ENCODE measurements at places on chromosomes 12 and 14. TPM values are rescaled to one million over a fixed set of nuclear protein-coding genes. Genes with fewer than 3 reads are reported as not detected.

Gene KRT82
- total RNA-seq = not detected

Gene ALX1
- total RNA-seq = 1.2 TPM

Gene LRRK2
- total RNA-seq = 43.5 TPM

Gene STYX
- total RNA-seq = 29.7 TPM

Gene GALNT6
- 5.0 TPM for total RNA-seq

Gene SMIM10L1
- 12.6 TPM for total RNA-seq

Gene ITGB7
- 0.79 TPM for total RNA-seq

Gene HOXC4
- 10.3 TPM for total RNA-seq

DNA sequence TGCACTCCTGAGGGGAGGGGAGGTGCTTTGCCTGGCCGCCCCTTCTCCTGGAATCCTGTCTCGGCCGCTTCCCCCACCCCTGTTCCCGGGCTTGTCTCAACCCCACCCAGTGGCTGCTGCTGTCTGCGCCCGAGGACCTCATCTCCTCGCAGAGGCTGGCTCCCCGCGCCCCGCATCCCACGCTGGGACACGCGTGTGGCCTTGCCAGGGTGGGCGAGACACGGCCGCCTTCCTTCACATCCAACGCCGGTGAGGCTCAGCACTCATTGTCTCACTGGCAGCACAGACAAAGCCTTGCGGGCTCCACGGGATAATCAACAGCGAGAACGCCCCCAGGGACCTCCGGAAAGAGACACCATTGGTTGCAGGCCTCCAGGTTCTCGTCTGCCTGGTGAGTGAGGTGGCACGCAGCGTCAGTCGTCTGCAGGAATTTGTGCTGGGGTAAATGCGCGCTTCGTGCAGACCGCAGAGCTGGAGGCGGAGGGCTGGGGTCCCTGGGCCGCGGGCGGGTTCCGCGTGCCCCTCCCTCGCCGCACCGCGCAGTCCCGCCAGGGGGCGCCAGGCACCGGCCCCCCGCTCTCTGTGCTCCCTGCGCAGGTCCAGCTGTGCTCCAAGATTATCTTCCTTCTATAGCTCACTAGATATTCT, 26.8 kb downstream of the CCDC177 start:
- DNase-seq = peak; percentile 62

GRCh38 chr12:99154216-99154982, 493.2 kb upstream of the GARIN6 start:
- DNase-seq = peak; percentile 96

DNA sequence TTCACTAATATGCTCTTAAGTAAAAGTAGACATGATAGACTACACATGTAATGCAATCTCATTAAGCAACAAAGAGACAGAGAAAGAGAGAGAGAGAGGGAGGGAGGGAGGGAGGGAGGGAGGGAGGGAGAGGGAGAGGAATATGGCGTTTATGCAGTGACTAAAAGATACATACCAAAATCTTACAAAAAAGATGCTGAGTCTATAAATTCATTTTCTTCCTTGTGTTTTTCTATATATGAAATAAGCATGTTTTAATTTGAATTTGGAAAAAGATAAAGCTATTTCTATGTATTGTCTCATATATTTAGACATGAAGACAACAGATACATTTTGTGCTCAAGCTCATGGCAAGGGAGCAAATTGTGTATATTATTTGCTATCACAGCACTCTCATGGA, 44.1 kb downstream of the LRFN5 start:
- DNase-seq = no peak

DNA sequence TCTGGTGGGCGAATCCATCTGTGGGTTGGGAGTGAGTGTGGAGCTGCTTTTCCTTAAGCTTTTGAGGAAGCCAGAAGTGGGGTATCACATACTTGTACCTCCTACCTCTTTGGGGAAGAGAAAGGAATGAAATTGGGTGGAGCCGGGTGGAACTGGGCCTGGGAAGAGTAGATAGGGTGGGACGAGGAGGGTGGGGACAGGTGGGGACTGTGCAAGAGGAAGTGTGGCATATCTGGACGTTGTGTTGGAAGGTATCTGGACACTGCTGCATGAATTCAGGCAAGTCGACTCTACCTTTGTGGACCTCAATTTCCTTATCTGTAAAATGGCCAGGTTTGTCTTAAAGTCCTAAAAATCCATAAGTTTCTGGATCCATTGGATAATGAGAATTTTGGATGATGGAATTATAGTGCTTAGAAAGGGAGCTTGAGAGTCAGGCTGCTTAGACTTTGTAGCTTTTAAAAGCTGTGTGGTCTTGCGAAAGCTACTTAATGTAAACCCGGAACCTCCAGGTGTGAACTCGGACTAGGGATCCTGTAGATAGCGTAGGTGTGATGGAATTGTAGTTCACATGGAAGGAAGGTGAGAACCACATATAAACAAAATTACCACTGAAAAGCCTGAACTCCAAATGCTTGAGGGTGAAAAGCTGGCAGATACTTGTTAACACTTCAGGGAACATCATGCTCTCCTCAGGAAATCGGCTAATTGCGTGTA, 2.1 kb downstream of the VRTN start:
- DNase-seq = no peak

GRCh38 chr12:42162965-42163364, 18.3 kb upstream of the GXYLT1 start:
- DNase-seq = no peak

GRCh38 chr14:32576977-32577376, 247.9 kb downstream of the AKAP6 start:
- DNase-seq = peak; percentile 55

- DNase-seq = no peak
Observed at GRCh38 chr14:102675396-102675795, 82.9 kb downstream of the RCOR1 start.

DNA sequence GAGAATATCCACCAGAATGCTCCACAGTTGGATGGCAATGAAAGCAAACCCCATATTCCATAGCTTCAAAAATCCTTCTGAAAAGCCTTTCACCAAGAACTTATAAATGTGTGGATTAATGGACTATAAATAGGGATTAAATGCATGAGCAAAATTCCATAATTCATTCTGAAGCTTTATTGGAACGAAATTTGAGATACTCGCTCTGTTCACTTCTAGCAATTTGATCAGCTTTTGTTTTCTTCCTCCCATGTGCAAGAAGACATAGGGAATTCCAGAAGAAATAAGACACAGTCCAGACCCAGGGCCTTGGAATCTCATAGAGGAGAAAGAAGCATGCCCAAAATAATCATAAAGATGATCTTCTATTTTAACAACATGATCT, 285.9 kb upstream of the TMPO start:
- DNase-seq = no peak

- DNase-seq = no peak
Observed at GRCh38 chr12:113092607-113093408, 36.3 kb downstream of the DTX1 start.

DNA sequence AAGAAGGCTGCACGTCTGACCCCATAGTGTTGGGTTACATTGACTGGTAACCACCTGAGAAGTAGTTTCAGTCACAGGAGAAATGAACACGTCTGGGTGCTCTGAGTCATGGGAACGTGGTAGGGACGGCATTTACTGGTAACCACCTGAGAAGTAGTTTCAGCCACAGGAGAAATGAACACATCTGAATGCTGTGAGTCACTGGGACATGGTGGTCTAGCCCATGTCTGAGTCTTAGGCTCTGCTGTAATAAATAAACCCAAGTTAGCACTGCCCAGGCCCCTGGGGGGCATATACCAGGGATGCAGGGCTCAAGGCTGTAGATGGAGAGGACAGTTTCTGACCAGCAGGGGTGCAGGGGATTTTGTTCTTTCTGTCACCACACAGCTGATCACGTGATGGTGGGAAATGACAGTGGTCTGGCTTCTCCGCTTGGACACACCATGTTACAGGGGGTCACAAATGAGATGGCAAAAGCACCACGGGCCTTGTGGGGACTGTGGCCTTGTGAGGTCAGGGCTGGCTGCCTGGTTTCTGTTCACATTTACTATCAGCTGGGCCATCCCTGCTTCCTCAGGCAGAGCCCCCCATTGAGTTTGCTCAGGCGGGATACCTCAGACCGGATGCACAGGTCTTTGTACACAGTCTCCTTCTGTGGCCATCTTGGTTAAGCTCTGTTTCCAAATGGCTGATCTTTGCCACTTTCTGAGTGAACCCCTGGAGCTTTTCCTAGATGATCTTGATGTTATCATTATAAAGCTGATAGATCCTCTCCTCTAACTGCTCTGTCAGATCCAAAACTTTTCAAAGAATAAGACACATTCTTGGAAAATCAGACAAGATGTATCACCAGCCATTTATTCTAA, 9.8 kb upstream of the C12orf42 start:
- DNase-seq = no peak

DNA sequence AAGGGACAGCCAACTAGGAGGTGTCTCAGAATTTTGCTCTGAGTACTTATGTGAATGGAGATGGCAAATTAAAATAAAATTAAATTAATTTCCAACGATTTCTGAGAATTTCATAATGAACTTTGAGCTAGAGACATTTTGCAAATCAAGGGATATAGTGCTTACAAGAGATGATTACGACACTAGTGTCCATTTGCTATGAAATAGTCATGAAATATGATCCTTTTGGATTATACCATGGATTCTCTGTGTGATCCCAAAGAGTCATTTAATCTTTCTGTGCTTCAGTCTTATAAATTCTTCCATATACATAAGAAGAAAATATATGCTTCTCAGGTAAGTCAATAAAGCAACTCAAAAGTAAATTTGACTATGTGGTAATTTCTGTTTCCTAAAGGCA, 240.6 kb downstream of the SLC25A21 start:
- no peak for DNase-seq

GRCh38 chr12:46468160-46468559, 95.6 kb upstream of the SLC38A2 start:
- no peak for DNase-seq

DNA sequence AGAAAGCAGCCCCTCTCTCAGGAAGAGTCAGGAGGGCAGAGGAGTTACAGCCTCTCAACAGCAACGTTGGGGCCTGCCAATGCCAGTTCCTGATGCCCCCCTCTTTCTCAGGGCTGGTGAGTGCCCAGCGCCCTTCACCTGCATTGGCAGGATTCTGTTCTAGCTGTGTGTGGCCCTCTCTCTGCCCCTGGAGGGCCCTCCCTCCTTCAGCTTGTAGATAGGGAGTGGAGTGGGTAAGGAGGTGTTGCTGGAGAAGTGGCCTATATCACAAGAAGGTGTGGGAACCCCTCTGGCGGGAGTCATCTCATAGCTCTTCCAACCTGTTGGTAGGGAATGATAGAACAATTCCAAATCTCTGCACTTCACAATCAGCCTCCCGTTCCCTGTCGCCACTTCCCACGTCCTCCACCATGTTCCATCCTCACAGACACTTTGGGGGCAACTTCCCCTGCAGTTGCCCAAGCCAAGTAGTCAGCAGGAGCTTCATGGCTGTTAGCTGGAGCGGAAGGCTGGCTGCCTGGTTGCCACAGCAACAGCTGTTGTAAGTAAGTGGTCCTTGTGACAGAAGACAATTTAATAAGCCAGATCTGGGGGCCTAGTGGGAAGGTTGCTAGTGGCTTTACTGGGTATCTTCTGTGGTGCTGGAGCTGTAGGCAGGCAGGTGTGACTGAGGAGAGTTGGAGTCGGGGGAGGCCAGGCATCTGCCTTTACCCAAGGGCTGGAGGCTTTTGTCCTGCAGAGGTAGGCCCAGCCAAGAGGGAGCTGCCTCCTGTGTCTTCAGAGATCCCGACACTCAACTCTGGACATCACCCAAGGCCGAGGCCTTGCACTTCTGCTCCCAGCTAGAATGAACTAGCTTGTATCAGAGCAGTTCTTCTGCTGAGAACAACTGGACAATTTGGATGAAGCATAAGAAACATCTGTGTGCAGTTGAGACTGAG, 38.4 kb downstream of the GALNT16 start:
- peak; percentile 42 for DNase-seq

DNA sequence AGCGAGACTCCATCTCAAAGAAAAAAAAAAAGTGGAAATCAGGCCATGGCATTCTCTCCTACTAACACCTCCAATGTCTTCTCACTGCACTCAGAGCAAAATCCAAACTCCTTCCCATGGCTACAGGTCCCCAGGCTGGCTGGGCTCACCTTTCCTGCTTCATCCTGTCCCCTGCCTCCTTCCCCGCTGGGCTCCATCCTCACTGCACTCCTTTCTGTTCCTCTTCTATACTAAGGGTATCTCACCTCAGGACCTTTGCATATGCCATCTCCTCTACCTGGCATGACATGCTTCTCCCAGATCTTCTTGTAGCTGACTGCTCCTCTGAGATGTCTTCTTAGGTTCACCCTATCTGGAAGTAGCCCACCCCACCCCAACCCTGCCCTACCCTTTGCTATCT, 111.1 kb downstream of the DPF3 start:
- DNase-seq = no peak

DNA sequence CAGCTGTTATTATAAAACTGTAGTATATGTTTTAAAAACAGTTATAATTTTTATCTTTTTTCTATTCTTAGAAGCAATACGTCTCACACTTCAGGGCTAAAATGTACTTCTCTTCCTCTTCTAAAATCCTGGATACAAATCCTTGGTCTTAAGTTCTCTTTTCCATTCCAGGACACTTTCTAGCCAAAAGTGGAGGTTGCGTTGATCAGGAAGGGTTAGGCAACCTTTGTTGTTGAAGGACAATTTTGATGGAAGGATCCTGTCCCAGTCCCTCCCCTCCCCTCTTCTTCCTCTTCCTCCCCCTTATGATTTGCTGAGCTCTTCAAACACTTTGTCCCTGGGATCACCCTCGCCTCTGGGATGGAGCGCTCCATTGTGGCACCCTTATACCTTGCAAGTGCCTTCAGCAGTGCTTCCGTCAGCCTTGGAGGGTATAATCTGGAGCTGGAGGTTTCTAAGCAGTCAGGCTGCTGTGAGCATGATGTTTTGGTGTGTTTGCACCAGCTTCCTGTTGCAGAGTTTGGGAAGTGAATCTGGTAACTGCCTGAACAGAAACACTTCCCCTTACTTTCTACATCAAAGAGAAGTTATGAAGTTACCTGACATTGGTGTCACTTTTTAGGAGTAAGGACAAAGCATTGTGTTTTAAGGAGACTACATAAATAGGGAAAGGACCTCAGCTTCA, 87.4 kb upstream of the SLC38A2 start:
- no peak for DNase-seq

DNA sequence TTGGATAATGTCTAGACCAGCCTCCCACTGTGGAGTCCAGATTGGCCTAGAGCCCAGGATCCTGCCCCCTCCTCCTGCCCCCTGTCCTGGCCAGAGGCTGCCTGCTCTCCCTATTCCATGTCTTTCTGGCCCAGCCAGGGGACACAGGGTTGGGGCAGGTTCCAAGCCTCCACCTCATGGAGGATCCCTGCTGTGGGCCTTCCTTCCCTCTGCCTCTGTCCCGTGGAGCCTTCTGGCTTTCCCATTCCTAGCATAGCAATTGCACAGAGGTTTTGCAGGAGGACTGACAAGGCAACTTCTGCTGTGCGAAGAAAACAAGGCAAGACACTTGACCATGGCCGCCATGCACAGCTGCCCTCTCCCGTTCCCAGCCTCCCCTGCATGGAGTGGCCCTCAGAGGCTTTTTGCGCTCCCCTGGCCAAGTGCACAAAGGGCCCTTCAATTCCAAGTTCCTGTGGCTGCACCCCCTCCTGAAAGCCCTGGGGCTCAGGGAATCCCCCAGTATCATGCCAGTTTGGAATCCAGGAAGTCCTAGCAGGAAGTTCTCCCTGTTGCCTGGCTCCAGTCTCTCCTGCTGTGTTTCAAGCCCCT, 42.1 kb downstream of the KRT80 start:
- no peak for DNase-seq

- no peak for DNase-seq
Observed at GRCh38 chr12:47816403-47817271, 3.1 kb downstream of the HDAC7 start.

- no peak for DNase-seq
Observed at GRCh38 chr14:85291731-85292130, 238.2 kb upstream of the FLRT2 start.

Data from spinal cord (tissue), 10 donors.